K562 (cell line): ENCODE measurements at places on chromosomes 5 and 9.
A peak's percentile ranks its signal among the peaks of the same experiment; 100 is the strongest.

GRCh38 chr5:1708592-1709141, 91.0 kb downstream of the MRPL36 start:
- no peak for DNase-seq

DNA sequence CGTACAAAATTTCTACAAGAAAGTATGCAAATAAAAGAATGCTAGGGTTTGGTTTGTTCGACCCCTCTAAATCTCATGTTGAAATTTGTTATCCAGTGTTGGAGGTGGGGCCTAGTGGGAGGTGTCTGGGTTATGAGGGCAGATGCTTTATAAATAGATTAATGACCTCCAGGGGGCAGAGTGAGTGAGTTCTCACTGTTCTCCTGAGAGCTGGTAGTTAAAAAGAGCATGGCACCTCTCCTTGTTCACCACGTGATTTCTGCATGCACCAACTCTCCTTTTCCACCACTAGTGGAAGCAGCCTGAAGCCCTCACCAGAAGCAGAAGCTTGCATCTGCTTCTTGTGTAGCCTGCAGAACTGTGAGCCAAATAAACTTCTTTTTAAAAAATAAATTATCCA, 50.4 kb upstream of the FAM170A start:
- peak; percentile 50 for DNase-seq

- DNase-seq: no peak
These were observed 296.7 kb downstream of the CSNK1G3 start for GRCh38 chr5:123808461-123809380.

- DNase-seq: no peak
These were observed 394.0 kb upstream of the BRINP1 start for GRCh38 chr9:119763260-119763659.

- no peak for DNase-seq
These were observed 48.7 kb downstream of the ANKDD1B start for GRCh38 chr5:75659791-75660450.

DNA sequence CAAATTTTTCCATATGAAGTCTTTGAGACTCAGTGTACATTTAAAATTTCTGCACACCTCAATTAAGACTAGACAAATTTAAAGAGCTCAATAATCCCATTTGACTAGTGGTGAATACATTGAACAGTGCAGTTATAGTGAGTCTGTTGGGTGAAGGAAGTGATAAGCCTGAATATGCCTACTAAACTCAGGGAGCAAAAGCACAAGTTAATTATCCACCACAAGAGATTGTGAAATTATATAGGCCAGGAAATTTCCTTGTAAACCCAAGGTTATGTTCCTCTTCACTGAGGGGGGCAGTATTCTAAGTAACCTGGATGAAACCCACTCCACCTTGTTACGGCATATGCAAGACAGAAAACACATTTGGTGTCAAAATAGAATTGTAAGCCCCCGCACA, 612.9 kb upstream of the DAB2 start:
- DNase-seq: no peak

- DNase-seq: no peak
These were observed 41.5 kb upstream of the STXBP1 start for GRCh38 chr9:127570533-127571111.

DNA sequence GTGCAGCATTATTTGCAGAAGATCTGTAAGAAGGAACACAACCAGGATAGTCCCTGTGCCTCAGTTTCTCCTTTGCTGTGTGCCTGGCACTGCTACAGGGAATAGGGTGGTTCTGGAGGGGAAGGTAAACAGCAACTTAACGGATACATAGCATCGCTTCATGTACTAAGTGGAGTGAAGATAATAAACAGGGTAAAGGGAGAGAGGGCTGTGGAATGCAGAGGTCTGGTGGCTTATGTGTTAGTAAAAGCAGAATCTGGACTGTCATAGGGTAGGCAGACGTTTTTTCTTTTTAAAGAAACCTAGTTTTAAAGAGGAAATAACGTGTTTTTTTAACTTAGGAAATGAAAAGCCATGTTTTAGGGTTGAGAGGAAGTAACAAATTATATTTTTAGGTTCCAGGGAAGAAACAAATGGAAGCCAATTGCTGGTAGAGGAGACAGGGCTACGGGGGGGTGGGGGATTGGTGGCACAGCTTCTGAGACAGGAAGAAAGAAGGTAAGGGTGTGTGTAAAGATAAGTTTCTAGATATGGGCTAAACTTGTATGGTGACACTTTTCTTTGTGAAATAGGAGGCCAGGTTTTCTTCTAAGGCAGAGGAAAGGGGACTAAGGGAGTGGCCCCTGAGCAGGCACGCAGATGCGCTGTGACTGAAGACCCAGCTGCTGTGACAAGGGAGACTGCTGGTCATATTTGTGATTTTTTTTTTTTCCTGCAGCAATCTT, 1.3 kb downstream of the GNG10 start:
- no peak for DNase-seq

DNA sequence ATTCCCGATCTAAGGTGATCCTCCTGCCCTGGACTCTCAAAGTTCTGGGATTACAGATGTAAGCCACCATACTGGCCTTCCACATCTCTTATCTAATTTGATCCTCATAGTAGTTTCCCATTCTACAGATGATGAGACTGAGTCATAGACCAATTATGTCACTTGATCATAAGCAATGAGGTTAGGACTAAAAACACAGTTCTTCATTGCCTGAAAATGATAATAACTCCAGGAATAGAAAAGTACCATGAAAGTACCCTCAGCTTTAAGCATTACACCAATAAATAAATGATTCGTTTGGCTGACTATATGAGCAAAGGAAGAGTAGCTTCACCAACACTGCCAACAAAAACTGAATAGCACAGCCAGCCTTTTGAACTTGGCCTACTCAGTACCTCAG, 389.5 kb downstream of the ACTL7B start:
- no peak for DNase-seq

DNA sequence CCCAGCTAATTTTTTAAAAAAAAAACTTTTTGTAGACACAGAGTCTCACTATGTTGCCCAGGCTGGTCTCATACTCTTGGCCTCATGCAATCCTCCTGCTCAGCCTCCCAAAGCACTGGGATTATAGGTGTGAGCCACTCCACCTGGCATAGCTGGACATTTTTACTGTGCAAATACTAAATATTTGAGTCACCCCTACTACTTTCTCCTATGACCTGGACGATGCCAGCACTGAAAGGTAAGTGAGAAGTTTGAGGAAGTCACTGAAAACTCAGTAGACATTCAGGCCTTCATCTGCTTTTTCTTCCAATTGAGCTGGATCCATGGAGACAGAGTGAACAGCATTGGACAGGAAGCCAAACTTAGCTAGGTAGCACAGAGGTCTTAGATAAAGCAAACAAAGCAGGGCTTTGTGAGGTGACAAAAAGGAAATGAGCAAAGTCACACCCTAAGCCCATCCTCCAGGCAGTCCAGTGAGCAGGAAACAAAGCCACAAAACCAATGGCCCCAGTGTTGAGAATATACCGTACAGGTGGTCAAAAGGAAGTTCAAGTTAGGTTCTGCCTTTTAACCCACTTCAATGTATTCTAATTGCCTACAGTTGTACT, 192.6 kb upstream of the RASA1 start:
- DNase-seq: peak; percentile 28

DNA sequence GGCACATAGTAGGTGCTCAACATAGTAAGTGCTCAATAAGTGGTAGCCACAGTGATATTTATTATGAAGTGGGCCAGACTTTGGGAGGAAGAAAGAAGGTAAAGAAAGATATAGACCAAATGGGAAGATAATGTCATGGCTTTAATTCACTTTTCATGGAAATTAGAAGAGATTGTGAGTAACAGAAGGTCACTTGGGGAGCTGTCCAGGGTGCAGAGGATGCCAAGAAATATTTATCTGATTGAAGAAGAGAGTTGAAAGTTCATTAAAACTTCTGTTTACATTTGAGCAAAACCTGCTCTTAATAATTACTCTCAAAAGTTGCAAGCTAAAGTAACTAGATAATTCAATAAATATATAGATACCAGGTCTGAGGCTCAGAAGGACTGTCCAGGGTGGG, 28.3 kb upstream of the IL33 start:
- no peak for DNase-seq

DNA sequence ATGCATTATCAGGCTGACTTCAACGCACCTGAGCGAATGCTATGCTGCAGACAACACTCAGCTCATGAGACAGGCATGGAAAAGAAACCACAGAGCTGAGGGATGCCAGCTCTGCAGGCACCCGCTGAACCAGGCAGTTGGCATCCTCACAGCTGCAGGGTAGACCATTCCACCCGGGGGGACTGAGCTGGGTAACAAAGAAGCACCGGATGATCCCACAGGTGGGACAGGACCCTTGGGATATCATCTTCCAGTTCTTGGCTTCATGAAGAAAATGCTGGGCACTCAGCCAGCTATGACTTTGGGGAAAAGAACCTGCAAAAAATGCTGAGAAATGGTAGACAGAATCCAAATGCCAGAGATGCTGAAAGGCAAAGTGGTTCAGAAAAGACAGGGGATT, 9.6 kb downstream of the EPB41L4B start:
- DNase-seq: no peak

DNA sequence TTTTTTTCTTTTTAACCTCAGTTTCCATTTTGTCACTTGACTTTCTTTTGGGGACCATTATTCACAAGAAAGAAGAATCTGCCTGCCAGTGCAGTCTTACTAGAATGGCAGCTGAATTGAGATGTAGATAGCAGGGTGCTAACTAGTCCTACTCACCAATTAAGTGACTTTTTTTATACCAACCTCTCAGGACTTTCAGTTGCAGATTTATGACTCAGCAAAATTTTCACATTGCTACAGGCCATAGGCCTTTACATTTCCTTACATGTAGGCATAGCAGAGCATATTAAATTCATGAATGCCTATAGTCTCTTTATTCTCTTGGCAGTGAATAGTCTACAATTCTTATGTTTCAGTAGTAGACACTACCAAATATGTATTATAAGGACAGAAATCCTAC, 54.0 kb upstream of the FKTN start:
- DNase-seq: no peak
